Mesenchymal stem cell (in vitro differentiated cells and primary cell): ENCODE measurements at places on chromosomes 3 and 15.

GRCh38 chr15:51982013-51982769 lies 10.6 kb upstream of the LEO1 start:
- peak; percentile 92 for DNase-seq

DNA sequence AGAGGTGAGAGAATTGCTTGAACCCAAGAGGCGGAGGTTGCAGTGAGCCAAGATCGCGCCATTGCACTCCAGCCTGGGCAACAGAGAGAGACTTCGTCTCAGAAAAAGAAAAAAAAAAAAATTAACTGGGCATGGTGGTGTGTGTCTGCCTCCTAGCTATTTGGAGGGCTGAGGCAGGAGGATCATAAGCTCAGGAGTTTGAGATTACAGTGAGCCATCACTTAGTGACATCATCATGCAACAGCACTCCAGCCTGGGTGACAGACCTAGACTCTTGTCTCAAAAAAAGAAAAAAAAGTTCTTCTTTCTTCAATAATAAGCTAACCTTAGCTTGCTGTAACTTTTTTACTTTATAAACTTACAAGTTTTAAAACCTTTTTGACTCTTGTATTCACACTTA lies 99.8 kb downstream of the SLMAP start:
- DNase-seq = peak; percentile 18

DNA sequence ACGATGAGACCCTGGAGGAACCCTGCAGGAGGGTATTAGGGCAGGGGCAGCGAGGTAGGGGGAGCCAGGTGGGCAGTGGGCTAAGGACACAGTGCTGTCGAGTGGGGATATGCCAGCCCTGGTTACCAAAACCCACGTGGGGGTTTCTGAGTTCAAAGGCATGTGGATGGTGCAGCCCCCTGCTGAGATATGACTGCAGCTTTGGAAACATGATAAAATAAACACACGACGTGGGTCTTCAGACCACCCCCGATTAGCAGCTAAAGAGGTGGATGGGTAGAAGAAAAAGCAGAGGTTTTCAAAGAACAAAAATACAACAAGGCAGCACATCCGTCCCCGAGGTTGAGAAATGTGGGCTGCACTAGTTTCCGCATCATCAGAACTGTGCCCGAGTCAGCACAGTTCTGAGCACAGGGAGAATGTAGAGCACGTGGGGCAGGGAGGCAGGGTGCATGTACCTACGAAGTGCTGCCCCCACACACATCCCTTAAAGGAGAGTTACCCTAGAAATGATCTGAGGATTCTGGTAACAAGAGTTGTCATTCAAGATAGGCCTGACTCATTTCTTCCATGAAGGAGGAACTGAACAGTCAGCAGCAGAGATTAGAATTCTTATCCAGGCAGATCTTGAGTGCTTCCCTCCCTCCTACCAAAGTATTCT lies 121.3 kb downstream of the RPLP1 start:
- DNase-seq = peak; percentile 50

DNA sequence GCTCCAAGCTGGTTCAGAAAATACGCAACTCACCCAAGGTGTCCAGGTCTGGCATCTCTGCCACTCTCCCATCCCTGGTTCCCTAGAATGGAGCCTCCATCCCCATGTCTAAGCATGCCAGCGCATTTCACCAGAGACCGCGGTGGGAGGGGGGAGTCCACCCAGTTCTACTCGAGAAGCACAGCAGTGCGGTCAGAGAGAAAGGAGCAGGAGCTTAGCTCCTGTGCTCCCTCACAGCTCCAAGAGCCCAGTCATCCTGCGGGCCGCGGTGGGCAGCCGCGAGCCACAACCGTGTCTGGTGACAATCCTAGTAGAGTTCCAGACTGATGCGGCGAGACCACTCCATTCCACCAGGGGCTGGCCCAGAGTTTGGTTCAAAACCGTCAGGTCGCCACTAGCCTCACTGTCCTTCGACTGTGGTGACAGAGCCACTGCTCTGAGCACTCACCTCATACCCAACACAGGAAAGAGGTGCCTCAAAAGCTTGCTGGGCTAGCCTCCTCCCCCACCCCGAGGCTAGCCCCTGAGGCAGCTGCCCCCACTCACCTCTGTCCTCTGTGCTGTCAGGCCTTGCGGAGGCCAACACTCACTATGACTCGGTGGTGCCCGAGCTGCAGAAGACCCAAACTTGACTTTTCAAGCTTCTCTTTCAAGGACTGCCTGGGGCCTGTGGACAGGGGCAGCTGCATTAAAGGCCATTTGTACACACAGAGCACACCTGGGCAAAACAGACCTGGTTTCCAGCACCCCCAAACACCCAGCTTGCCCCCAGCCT lies 185.4 kb downstream of the XXYLT1 start:
- no peak for DNase-seq

DNA sequence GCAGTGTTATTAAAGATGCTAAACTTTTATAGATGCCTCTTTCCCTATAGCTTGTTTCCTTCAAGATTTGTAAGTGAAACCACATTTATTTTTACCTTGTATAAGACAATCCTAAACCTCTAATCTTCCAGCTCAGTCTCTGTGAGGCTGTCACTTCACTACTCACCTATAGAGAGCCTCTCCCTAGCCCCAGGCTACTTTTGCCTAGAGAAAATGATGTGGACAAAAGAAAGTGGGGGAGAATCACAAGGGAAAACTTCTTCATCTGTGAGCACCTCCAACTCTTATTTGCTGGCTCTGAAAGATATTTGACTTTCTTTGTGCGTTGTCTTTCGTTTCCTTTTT lies 74.9 kb upstream of the SCN5A start:
- DNase-seq = no peak

DNA sequence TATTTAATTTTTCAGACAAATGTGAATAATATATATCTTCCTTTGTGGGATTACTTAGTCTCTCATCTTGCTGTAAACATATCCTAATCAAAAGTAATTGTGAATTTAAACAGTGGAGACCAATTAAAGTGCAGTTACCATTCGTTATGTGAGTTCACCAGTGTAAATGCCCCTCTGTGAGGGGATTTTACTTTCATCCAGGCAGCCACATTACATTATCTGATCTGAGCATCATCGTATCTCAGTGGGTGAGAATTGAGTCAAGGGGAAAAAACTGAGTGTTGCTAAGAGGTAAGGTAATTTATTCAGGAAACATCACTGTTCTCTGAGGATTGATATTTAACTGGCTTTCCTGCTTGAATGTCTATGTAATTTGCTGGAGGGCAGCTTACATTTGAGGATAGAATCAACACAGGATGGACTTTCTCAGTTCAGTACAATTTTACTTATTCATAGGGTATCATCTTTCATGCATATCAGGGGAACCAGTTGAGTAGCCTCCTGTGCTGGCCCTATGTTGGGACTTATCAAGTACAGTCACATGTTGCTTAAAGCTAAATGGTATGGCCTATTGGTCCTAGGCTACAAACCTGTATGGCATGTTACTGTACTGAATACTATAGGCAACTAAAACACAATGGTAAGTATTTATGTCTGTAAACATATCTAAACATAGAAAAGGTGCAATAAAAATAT lies 219.7 kb downstream of the CD47 start:
- no peak for DNase-seq

DNA sequence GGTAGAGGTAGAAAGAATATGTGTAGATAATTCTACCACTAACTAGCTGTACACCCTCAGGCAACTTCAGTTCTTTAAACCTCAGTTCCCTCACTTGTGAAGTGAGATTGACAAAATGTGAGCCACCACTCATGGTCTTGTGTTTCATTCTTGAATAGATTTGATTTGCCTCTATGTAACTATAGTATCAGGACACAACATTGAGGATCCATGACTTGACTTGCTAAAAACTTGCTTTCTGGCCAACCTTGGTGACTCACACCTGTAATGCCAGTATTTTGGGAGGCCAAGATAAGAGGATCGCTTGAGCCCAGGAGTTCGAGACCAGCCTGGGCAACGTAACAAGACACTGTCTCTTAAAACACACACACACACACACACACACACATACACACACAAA lies 115.8 kb upstream of the FLNB start:
- DNase-seq = no peak

DNA sequence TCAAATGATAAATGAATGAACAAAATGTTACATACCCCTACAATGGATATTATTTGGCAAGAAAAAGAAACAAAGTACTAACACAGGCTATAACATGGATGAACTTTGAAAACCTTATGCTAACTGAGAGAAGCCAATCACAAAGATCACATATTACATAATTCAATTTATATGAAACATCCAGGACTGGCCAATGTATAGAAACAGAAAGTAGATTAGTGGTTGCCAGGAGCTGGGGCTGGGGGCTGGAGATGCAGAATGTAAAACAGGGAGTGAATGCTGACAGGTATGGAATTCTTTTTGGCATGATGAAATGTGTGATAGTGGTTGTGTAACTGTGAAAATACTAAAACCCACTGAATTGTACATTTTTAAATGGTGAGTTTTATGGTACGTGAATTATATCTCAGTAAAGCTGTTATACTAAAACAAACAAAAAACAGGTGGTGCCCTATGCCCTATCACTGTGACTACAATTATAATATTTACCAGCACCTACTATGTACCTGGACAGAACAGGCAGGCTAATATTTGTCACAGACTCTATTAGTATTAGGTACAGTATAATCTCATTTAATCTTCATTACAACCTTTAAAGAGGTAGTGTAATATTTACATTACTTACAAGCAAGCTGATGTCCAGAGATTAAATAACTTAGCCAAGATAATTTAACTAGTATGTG lies 90.0 kb downstream of the ETFA start:
- no peak for DNase-seq

- no peak for DNase-seq
These were observed 2.9 kb downstream of the NRROS start for GRCh38 chr3:196642434-196642833.

GRCh38 chr3:171948674-171949073 lies 90.7 kb upstream of the FNDC3B start:
- no peak for DNase-seq

DNA sequence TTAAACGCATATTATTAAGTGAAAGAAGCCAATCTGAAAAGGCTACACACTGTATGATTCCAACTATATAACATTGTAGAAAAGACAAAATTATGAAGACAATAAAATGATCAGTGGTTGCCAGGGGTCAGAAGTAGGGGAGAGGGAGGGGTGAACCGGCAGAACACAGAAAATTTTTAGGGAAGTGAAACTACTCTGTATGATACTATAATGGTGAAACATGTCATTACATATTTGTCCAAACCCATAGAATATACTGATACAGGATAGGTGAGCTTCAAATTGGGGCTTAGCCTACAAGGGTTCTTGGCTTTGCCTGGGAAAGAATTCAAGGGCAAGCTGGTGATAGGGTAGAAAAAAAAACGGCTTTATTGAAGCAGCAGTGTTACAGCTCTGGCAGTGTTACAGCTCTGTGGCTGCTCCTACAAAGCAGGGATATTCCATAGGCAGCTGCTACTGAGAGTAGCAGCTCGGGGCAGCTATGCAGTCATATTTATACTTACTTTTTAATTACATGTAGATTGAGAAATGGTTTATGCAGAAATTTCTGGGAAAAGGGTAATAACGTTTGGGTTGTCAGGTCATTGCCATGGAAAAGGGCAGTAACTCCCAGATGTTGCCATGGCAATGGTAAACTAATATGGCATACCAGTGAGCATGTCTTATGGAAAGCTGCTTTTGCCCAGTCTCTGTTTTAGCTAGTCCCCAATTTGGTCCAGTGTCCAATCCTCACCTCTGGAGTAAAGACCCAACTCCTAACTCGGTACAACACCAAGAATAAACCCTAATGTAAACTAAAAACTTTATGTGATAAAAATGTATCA lies 125.1 kb upstream of the SLC25A36 start:
- DNase-seq = no peak

DNA sequence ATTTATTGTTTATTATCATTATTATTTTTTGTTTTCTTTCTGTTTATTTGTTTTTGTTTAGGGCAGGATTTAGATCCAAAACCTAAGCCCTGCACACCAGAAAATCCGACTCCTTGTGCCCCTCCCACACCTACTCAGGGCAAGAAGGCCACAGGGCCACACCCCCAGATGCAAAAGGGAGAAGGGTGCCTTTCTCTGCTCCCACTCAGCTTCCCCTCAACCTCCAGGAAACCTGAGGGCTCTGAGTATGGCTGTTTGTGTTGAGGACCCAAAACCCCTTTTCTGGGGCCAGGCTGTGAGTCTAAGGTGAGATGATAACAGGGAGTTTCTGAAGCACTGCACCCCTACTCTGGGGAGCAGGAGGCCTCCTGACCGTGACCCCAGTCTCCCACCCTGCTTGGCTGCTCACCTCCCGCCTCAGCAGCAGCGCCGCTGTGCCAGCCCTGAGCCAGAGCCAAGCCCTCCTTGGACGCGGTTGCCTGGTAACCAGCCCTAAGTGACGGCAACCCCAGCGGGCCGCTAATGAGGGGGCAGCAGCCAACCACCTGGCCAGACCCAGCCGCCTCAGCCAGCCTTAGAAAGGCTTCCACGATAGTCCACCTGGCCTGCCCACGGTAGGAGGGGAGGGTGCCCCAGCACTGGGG lies 6.4 kb upstream of the C15orf39 start:
- DNase-seq = peak; percentile 10

DNA sequence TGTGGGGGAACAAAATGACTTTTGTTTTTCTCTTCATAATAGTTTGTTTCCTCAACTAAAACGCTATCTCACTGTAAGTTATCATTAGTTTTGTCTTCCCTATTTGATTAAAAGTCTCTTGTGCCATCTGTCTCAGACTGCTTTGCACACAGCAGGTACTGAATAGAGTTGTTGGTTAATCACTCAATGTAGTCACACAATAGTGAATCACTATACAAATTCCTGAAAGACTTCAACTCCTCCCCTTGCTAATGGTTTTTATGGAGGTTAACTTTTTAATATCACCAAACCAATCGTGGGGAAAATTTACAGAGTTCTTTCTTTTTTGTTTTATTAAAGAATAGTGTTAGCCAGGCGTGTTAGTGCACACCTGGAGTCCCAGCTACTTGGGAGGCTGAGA lies 2.6 kb upstream of the NGLY1 start:
- no peak for DNase-seq

- DNase-seq = no peak
These were observed 106.1 kb downstream of the FILIP1L start for GRCh38 chr3:100008081-100008698.

- no peak for DNase-seq
These were observed 34.8 kb downstream of the KLF15 start for GRCh38 chr3:126322181-126322967.

GRCh38 chr15:61063875-61064320 lies 165.2 kb downstream of the RORA start:
- DNase-seq = no peak

DNA sequence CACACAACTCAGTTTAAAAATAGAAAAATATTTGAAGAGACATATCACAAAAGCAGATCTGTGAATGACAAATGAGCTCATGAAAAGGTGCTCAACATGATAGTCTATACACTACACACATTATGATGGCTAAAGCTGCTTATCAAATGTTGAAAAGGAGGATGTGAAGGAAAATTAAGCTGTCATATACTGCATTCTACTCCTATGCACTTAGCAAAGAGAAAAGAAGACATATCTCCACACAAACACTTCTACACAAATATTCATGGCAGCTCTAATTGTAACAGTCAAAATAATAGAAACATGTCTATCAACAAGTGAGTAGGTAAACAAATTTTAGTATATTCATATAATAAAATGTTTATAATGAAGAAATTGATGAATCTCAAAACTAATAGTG lies 540.5 kb downstream of the PLOD2 start:
- DNase-seq = no peak
